Substantia nigra (tissue), 51 donors: ENCODE measurements at places on chromosomes 1 and 21.

DNA sequence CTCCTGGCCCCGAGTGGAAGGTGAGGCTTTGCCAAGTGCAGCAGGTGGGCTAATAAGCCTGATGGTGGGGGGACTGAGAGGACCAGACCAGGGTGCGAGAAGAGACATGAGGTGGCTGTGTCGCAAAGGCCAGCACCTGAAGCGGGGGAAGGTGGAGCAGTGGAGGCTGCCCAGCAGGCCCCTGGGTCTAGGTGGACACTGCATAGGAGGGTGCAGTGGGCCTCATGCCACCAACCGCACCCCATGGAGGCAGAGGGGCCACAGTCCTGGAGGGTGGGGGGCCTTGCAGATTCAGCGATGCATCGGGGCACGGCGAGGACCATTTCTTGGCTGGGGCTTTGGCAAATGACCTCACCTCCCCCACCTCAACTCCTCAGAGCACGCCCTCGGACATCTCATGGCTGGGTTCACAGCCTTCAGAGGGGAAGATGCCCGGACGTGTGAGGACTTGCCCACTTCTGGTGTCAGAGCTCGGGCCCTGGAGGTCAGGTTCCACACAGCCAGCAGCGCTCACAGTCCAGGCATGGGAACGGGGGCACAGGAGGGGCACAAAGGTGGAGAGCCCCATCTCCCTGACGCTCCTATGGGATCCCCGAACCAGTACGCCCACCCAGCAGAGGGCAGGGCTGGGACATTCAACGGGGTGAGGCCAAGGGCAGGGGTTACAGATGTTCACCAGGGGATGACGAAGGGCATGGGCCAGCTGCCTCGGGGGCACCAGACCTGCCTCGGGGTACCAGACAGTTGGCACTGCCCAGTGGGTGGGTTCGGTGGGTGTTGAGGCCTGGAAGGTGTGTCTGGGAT, 35.4 kb downstream of the UBE2G2 start:
- DNase-seq, result no peak

GRCh38 chr1:5576673-5577065, 415.6 kb downstream of the NPHP4 start:
- no peak for DNase-seq

DNA sequence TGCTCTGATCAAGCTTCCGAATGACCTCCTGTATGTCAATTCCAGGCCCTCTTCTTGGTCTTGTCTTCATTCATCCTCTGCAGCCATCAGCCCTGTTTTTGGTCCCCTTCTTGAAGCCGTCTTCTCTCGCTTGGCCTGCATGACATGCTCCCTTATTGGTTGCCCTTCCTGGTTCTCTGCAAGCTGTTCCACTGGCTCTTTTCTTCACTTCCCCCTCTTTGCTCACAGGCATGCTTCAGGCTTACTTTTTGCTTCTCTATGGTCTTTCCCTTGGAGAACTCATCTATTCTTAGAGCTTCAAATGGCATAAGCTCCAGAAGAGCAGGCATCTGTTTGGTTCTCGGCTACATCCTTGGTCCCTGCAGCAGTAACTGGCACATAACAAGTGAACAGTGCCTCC, 38.8 kb downstream of the PDPN start:
- DNase-seq, result no peak

DNA sequence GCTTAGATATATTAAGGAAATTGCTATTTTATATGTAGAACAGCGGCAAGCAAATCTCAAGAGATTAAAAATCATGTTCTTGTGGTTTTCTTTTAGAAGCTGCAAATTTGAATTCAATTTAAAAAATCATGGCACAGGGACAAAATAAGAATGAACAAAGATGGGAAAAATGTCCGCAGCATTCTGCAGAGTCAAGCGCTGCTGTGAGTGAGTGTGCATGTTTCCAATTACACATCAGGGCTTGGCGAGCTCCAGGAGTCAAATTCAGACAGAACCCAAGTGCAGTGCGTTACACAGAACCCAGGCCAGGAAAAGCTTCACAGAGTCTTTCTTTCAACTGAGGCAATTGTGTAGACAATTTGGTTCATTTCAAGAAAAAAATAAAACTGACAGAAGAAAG, 33.3 kb upstream of the ERG start:
- no peak for DNase-seq

DNA sequence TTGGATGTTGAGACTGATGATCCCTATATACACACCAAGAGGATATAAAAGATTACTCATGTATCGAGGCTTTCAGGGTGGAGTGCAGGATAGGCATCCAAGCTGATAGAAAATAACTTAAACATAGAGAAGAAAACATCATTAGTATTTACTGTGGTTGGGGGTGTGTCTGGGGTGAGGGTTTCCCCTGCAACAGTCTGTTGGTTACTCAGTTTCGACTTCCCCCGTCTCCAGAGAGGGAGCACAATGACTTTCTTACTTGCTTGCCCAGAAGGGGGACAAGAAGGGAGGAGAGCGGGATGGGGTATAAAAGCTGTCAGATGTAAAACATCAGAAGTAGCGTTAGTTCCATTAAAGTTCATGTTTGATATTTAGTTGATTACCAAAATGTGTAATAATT, 717.4 kb upstream of the ZP4 start:
- DNase-seq, result no peak

DNA sequence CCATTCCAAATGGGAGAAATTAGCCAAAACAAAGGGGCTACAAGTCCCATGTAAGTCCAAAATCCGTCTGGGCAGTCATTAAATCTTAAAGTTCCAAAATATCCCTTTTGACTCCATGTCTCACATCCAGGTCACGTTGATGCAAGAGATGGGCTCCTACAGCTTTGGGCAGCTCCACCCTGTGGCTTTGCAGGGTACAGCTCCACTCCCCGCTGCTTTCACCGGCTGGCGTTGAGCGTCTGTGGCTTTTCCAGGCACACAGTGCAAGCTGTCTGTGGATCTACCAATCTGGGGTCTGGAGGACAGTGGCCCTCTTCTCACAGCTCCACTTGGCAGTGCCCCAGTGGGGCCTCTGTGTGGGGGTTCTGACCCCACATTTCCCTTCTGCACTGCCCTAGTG, 130.2 kb downstream of the TPR start:
- DNase-seq, result no peak

- DNase-seq, result no peak
Observed at GRCh38 chr1:11595285-11595684, 58.9 kb downstream of the FBXO2 start.

GRCh38 chr1:22658385-22659163, 5.5 kb downstream of the C1QB start:
- no peak for DNase-seq

DNA sequence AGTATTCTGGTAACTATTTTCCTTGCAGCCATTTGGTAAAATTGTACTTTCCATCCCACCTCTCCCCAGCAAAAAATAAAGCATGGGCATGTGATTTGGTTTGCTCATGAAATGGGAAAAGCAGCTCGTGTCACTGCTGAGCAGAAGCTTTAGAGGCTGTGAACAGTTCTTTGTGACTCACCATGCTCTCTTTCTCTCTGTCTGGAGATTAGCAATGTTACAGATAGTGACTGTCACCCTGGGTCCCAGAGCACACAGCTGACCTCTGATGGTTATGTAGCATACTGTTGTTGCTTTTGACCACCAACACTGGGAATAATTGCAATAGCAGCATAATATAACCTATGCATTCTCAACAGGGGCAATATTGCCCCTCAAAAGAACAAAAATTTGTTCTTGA, 70.6 kb downstream of the RGS2 start:
- DNase-seq, result no peak

DNA sequence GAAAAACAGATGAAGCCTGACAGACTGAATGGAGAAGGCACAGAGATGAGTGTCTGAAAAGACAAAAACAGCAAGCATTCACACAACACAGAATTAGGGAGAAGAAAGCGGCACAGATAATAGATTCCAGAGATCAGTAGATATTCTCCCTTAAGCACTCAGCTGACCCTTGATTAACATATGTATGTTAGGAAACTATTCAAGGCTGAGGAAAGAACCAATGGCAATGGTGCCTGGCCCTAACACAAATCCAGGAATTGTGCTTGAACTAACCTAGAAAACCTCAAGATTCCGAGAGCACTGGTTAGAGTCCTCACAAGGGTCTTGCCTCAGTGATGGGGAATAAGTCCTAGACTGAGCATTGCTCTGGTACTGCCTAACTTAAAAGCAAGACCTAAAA, 30.9 kb downstream of the KCNT2 start:
- DNase-seq, result no peak
